ENCODE measurements at places on chromosomes 7 and 10.

GRCh38 chr10:27258838-27259812 lies 18.5 kb upstream of the ACBD5 start:
- DNase-seq: no peak

GRCh38 chr10:16770670-16771069 lies 46.6 kb downstream of the RSU1 start:
- DNase-seq: no peak

- DNase-seq: no peak
Observed at GRCh38 chr7:134449680-134450079, 9.2 kb downstream of the AKR1B1 start.

DNA sequence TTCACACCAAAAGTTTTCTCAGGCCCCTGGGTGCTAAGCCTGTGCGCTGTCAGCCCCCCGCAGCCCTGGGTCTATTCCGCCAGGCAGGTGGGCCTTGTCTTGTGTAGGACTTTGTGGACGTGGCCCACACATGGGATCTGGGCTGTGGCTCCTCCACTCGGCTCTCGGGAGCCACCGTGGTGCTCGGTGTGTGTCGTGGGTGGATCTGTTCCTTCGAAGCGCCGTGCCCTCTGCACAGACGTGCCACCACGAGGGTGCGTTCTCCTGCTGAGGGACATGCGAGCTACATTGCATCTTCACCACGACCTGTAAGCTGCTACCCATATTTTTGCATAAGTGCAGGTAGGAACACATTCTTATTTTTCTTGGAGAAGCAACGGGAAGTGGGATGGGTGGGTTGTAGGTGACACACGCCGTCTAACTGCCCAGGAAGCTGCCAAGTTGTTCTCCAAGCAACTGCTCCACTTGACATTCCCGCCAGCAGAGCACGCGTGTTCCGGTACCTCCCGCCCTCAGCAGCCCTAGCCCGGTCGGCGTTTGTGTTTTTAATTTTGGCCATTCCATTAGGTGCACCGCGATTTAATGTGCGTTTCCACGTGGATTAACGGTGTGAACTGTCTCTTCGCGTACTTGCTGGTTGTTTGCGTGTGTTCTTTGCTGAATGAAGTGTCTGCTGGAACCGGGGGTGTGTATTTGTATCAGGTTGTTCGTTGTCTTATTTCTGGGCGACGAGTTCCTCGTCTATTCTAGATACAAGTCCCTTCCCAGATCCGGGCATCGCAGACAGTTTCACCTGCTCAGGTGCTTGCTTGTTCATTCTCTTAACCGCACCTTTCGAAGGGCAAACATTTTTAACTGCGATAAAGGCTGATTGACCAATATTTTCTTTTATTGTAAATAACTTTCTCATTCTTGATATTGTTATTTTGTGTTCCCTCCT lies 47.4 kb upstream of the CFAP46 start:
- DNase-seq: no peak

DNA sequence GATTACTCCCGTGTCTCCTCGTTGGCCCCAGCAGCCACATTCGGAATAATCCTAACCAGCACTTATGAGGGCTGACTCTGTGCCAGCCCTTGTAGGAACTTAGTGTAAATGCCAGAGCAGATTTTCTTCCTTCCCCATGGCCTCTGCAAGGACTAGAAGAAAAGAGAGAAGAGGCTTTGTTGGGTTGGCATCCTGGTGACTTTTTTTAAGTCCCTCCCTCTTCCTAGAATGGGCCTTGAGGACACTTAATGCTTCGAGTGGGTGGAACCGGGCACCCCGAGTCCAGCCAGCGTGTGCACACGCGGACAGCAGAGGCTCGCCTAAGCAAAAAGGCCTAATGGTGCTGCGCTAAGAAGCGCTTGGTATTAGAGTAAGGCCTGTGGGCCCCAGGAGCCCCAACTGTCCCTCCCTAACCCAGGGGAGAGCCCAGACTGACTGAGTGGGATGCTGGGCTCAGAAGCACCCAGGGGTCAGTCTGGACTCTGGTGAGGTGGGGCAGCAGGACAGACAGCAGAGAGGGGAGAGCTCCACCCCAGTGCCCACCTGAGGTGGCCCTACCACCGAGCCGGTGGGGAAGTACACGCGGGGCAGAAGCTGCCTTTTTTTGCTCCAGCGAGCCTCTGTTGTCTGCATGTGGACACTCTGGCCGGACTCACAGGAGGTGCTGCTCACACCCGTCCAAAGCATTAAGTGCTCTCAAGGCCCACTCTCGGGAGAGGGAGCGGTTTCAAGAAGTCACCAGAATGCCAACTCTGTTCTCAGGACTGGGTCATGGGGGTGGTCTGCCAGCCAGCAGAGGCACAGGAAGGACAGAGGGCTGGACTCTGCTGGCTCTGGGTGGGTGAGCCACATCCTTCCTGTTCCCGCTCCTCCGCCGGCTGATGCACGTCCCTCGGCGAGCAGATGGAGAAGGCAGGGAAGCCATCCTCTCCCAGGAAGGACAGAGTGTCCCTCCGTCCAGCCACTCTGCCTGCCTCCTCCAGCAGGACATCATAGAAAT lies 12.5 kb downstream of the ITPRIP start:
- DNase-seq: no peak

DNA sequence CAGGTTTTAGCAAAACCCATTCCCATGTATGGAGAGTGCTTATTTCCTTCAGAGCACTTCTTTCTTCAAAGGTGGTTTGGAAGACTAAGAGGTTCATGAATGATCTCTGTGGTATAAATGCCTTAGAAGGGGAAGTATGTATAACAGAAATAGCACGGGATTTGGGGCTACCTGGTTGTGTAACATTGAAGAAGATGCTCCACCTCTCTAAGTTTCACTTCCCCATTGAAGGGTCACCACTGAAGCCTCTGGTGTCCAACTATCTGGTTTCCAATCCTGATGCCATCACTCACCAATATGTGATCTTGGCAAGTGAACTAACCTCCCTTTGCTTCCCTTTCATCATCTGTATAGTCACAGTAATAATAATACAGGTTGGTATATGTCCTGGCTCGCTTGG lies 37.2 kb downstream of the CYCS start:
- no peak for DNase-seq

DNA sequence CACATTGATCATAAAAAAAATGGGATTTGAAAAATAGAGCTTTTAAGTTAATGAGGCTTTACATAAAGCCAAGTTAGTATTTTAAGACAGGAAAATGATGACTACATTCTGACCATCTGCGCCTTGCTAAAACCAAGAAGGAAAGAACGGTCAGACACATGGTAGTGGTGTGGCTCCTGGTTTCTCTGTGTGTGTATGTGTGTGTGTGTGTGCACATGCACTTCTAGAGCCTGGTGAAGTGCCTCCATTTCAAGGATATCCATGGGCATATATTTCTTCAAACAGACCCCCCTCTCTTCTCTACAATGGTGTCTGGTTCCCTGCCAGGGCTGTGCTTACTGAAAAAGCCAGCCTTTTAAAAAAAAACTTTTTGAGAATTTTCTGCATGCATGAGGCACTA lies 80.9 kb downstream of the FRMPD2 start:
- no peak for DNase-seq

DNA sequence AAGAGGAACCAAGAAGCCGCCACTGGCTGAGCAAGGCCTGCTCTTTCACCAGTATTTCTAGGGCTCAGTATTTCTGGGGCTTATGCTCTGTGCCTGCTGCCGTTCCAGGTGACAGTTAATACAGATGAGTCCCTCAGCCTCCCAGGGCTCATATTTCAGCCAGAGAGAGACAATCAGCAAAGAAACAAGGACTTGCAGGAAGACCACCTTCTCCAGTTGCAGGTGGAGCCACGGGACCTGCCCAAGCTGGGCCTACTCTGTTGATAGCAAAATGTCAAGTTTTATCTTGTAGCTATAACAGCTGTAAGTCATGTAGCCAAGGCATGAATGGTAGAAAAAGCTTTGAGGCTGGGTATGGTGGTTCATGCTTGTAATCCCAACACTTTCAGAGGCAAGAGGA lies 42.7 kb downstream of the NPTX2 start:
- no peak for DNase-seq

GRCh38 chr7:19209166-19209696 lies 64.0 kb upstream of the FERD3L start:
- no peak for DNase-seq

DNA sequence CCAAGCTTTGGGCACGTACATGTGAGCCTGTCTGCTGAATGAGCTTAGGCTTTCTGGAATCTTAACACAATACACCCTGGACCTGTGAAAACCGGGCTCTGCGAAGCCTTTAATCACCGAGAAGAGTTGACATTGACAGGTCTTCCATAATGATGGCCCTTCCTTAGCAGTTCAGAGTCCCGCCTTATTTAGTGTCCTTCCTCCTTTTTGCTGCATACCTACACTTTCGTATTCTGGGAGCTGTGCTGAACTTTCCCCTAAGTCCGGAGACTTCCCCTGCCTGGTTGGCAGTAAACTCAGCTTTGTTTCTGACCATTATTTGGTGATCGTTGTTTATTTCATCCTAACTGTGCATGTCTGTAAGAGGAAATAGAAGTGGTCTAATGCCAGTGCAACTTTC lies 212.0 kb downstream of the CAMK1D start:
- no peak for DNase-seq

DNA sequence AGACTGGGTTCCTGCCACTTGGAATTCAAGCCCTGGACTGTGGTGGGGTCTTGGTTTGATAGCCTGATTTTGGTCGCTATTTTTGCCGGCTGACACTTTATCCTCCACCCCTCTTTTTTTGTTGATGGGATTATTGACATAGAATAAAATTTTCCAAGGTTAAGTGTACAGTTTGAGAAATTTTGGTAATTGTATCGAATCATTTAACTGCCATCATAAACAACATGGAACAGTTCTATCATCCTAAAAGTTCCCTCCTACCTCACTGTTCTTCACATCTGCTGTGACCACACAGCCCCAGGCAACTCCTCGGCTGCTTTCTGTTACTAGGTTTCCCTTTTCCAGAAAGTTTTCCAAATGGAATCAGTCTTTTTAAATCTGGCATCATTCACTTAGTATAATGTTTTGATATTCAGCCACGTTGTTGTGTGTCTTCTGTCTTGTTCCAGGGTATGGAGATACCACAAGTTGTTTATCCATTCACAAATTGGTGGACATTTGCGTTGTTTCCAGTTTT lies 50.6 kb upstream of the STEAP1B start:
- no peak for DNase-seq

DNA sequence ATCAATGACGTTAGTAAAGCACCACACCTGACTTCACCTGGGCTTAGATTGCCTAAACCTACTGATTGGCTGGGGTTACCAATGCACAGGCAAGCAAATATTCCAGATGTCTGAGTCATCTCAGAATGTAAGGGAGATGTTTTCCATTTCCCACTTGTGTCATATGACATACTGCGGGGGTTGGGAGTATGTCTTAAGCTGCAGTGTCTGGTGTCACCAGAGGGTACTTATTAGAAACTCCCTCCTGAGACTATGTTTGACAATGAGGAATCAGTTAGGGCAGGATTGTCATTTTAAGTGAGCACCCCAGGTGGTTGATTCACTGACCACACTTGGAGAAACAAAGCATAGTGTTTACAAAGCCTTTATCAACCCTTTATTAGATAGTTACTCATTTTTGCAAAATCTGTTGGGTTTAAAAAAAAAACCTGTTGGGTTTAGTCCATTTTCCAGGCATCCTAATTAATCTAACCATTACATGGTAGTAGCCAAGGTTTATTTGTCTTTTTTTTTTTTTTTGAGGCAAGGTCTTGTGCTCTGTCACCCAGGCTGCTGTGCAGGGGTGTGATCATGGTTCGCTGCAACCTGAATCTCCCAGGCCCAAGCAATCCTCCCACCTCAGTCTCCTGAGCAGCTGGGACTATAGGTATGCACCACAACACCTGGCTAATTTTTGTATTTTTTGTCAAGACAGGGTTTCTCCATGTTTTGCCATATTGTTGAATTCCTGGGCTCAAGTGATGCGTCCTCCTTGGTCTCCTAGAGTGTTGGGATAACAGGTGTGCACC lies 72.5 kb downstream of the CDK6 start:
- no peak for DNase-seq

GRCh38 chr7:70193514-70193913 lies 595.2 kb downstream of the AUTS2 start:
- no peak for DNase-seq

DNA sequence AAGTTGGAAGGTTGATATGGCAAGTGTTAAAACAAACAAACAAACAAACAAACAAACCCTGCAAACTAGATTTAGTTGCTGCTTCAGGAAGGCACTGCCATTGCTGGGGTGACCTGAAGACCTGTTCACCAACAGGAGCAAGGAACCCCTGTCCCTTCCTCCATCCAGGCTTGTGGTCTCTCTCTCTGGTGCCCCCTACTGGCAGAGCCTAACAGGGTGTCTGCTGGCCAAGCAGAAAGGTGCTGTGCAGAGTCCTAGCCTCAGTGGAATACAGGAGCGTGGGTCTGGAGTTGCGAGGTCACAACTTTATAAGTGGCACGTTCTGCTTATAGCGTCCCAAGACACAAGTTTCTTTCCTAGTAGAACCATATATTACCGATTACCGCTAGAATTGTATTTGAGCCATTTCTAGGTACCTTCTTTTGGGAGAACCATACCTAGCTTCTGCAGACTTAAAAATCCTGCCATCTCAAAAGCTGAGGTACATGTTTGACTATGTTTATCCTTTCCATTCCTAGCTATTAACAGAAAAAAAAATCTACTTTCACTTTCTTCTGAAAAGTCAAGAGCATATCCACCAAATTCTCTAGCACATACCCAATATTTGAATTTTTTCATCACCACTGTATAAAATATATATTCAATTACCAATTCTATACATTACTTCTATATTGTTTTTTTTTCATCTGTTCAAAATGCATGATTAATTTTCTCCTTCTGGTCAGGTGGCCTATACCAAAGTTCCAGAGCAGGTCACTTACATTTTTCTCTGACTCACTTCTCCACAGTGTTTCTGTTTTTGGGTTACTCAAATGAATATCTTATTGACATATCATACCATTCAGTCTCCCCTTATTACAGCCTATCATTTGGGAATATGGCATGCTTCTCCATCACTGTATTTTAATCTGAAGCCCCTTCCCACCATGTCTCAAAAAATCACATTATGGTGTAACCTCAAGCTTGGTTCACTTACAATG lies 29.1 kb upstream of the CALD1 start:
- DNase-seq: no peak

DNA sequence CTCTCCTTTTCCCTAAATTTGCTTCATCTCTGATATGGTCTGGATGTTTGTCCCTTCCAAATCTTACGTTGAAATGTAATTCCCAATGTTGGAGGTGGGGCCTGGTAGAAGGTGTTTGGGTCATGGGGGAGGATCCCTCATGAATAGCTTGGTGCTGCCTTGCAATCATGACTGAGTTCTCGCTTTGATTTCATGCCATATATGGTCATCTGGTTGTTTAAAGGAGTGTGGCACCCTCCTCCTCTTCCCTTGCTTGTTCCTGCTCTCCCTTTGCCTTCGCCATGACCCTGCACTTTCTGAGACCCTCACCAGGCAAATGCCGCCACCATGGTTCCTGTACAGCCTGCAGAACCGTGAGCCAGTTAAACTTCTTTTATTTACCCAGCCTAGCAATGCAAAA lies 14.5 kb downstream of the NOBOX start:
- DNase-seq: no peak

DNA sequence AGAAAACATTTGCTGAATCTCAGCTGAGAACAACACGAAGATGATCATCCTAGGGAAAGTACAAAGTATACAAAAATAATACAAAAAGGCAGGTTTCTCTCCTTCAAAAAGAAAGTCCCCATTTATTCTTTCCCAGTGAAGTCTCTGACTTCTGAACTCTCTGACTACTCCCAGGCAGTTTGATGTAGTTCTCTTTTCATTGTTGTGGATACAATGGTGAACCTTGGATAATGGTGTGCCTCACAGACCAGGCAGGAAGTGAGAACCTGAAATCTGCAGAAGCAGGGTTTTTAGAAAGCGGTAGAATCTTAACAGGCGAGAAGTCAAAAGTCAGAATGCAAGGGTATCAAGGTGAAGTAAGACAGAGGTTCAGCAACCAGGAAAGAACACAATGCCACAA lies 150.8 kb upstream of the NRP1 start:
- no peak for DNase-seq

- no peak for DNase-seq
Observed at GRCh38 chr7:158164101-158165095, 423.2 kb downstream of the PTPRN2 start.
